Occipital lobe (tissue), 3 donors: ENCODE measurements at places on chromosomes 2 and 18.
A peak's percentile ranks its signal among the peaks of the same experiment; 100 is the strongest.

DNA sequence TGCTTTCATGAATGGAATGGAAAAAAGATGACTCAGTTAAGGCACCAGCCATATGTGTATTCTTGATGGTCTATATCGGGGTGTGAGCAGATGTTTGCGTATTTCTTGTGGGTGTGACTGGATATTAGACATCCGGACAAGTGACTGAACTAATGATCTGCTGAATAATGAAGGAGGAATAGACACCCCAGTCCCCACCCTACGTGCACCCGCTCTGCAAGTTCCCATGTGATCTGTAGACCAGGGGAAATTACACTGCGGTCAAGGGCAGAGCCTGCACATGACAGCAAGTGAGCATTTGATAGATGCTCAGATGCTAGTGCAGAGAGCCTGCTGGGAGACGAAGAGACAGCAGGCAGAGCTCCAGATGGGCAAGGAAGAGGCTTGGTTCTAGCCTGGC, 12.4 kb upstream of the PRLH start:
- no peak for DNase-seq

DNA sequence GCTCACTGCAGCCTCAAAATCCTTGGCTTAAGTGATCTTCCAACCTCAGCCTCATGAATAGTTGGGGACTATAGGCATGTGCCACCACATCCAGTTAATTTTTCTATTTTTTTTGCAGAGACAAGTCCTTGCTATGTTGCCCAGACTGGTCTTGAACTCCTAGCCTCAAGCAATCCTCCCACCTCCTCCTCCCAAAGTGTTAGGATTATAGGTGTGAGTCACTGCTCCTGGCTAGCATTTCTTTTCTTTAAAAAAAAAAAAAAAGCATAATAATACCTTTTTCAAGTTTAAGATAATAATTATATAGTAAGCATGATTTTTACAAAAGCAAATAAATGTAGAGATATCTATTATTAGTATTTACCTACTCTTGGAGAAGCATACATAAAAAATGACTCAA, 36.1 kb downstream of the PPP4R1 start:
- DNase-seq = no peak

DNA sequence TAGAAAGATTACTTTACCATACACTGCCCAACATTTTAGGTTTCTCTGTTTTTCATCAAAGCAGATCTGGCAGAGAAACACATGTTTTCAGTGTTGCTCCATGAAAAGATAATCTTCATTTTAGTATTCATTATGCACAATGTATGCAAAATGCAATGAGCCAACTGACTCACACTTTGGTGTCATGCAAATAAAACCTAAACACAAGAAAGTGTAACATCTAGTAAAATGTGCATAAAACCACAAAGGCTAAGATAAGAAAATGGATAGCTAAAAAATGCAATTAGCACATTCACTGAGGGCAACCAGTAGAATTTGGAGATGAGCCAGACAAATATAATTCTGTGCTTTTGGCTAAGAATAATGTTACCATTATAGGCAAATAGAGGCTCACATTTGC, 203.5 kb upstream of the UBE2E3 start:
- no peak for DNase-seq

DNA sequence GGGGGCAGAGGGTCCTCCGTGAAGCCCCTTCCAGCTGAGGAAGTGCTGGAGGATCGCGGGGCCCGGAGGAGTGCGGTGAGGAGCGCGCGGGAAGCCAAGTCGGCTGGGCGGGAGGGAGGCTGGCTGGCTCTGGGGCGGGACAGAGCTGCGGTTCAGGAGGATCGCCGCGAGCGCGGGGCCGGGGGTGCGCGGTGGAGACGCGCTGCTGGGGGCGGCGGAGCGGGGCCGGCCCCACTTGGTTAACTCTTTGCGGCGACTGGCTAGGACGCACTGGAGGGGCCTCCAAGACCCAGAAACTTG, 464 bp downstream of the CYBRD1 start:
- no peak for DNase-seq

DNA sequence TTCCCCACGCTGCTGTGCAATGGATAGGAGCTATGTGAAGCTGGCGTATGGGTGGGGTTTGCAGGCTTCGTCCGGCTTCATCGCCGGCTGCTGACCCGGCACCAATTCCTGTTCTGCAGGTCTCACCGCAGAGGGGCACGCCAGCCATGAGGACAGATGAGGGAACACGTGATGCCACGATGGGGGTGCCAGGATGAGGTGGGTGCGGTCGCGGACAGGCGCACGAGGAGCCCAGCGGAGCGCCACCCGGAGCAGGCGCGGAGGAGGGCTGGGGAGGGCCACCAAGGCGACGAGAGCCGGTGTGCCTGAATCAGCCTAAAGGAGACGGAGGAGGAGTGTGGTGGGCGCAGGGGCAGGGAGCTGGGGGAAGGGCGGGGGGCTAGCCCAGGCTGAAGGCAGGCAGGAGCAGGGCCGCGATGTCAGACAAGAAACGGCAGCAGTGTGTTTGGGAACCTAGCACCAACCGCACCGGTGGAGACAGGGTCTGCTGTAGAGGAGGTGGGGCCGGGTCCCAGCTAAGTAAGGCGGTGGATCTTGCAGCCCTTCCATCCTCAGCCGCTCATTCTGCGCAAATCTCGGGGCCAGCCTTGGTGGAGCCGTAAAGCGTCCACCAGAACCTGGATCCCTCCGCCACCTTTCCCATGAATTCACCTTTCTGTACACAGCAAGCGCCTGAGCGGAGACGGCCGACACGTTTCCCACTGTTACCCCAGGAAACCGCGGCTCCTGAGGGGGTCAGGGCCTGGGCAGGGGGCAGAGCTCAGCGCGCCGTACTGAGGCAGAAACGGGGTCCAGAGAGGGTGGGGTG, 17.0 kb upstream of the CD8A start:
- DNase-seq = peak; percentile 71

DNA sequence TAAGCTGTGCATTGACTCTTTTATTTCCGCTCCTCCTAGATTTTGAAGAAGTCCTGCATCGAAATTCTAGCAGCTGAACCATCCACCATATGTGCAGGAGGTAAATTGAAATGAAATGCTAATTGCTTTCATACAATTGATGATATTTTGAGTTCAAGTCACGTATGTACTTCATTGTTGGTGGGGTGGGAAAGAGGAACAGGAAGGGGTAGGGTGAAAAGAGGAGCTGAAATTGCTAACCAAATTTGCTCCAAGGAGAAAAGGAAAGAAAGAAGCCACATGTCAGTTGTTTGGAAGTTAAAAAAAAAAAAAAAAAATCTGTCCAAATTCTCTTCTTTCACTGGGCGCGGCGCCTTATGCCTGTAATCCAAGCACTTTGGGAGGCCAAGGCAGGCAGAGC, 77.8 kb downstream of the ANTXR1 start:
- DNase-seq = no peak

DNA sequence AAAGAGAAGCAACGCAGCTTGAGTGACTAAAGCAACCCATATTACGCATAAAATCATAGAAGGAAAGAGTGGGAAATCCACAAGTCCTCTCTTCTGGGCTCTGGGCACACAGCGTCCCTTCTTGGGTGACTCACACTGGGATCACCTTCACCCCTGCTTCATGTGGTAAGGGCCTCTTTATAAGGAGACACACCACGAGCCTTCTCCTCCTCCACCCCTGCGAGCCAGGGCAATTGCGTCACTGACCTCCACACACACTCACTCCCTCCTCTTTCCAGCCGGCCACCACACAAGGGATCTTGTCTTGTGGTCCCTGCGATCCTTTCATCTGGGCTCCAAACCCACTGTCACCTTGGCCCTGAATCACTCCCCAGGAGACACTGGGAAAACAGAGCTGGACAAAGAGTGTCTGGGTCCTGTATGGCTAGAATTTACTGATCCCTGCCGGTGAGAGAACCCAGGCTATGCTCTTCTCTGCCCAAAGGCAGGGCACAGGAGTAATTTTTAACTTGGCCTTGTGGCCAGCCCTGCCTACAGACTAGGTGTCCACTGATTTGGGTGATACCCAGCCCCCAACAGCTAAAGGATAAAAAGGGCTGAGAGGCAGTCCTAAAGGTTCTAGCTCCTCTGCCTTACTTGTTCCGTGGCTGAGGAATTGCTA, 35.3 kb downstream of the NHEJ1 start:
- no peak for DNase-seq

- no peak for DNase-seq
Measured at GRCh38 chr18:26862084-26862483, 3.4 kb downstream of the AQP4 start.

DNA sequence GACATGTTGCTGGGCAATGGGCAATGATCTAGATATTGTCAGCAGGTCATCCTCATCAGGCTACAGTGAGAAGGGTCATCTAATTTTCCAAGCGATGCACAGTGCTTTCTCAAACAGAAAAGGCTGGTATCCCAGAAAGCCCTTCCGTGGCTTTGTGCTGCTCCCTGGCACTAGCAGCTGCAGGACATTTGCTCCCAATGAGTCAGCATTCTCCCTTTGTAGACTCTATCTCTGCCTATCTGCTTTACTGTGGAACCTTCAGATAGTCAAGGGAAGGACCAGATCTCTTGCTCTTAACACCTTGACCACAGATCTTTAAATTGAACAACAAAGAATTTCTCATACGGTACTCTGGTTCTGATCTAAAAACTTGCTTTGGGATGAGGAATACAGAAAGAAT, 101.4 kb downstream of the CDH2 start:
- DNase-seq = no peak

DNA sequence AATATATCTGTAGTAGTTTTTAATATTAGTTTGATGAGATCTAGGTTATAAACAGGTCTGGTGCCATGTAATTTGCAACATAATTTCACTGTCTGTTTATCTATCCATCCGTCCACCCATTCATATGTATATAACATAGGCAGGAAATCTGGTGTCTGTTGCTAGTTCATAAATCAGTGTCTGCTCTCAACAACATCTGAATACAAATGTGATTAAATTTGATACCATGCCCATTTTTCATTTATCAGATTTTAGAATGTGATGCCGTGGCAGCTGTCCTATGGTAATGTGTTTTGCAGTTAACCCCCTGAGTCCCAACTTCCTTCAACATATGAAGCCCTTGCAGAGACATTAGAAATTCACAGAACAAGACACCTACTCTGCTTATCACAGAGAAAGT, 228.4 kb downstream of the CMPK2 start:
- no peak for DNase-seq

- no peak for DNase-seq
Measured at GRCh38 chr2:177172034-177172880, 40.3 kb upstream of the HNRNPA3 start.

GRCh38 chr2:196389670-196390069, 218.3 kb upstream of the STK17B start:
- no peak for DNase-seq

- no peak for DNase-seq
Measured at GRCh38 chr18:22847392-22847791, 85.7 kb upstream of the RBBP8 start.

GRCh38 chr18:6269660-6270332, 144.9 kb downstream of the L3MBTL4 start:
- no peak for DNase-seq

- DNase-seq = no peak
Measured at GRCh38 chr18:21452796-21453510, 147.6 kb downstream of the ESCO1 start.

GRCh38 chr18:66674286-66674685, 70.4 kb upstream of the CDH19 start:
- no peak for DNase-seq

DNA sequence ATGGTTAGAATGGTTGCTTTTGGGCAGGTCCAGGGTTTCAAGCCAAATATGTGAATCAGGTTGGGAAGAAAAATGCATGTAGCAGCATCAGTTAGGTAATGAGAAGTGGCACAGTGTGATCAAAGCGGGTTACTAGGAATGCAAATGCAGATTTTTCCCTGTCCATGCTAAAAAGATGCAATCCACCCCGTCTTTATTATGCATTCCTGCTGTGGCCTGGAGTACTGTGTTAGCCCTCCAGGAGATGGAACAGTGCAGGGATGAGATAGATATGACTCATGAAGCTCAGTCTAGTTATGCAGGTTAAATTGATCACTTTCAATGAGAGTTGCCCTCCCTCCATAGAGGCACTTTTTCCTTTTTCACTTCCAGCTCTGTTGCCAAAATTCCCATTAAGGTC, 283.8 kb downstream of the CTNNA2 start:
- DNase-seq = no peak

- DNase-seq = no peak
Measured at GRCh38 chr2:610491-610890, 66.7 kb downstream of the TMEM18 start.

DNA sequence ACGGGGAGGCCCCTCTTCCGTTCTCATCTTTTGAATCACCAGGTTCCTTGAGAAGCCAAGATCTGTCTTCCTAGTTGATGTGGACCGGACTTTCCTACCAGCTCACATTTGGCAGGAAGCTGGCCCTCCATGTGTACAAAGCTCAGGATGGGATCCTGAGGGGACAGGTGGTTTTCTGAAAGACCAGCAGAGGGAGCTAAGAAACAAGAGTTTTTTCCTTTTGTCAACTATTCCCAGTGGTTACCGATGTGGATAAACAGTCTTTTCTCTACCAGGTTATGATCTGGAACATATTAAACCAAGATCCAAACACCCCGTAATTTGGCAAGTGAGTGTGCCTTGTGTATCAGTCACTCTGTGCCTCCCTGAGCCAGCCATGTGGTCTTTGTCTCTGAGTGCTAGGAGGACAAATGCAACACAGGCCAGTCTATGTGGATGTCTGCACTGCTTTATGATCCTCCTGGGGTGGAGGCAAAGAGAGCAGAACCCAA, 25.1 kb upstream of the ARHGAP25 start:
- DNase-seq = no peak

- DNase-seq = no peak
Measured at GRCh38 chr2:148122788-148123187, 101.9 kb downstream of the MBD5 start.

DNA sequence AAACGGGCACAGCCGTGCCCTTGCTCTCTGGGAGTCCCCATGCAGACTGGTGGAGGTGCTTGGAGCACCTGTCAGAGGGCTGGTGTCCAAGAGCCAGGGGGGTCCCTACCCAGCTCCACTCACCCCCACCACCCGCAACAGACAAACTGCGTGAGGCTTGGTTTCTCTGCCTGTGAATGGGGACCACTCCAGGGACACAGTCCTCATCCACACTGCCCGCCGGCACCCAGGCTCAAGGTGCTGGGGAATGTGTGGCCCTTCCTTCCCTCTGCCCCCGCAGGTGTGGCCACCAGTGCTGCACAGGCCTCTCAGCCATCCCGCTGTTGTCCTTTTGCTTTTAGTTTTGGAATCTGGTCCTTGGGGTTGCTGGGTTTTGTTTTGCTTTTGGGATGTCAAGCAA, 136.5 kb upstream of the ZNF236 start:
- DNase-seq = no peak

DNA sequence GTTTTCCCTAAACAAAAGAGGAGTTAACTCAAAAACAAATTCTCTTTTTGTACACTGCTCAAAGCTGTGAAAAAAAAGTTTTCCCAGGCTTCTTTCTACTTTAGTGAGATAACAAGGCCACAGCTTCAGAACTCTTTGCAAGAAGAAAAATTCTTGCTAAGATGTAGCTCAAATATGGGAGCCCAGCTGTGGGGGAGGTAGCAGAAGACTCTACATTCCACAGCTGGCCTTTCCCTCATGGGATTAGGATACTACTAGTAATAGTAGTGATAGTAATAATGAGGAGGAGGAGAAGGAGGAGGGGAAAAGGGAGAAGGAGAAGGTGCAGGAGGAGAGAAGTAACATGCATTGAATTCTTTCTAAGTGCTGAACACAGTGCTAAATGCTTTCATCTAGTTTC, 19.2 kb upstream of the CERS6 start:
- no peak for DNase-seq

GRCh38 chr18:12074736-12075135, 18.9 kb upstream of the ANKRD62 start:
- no peak for DNase-seq
